ENCODE measurements at places on chromosomes 1 and 21.

DNA sequence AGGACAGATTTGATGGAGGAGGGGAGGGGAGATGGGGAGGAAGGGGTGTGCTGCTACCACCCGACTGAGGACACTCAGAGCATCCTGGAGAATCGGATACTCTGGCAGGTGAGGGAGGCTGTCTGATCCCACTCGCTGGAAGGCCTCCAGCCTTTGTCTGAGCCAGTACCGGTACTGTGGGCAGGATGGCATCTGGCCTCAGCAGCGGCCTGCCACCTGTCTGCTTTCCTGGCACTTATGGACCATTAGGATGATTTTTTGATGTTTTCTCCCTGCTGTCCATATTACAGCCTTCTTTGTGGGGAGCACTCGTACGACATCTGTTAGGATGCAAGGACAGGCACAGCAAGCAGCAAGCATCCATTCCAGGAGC lies 11.5 kb downstream of the ATP2B4 start:
- DNase-seq: no peak

DNA sequence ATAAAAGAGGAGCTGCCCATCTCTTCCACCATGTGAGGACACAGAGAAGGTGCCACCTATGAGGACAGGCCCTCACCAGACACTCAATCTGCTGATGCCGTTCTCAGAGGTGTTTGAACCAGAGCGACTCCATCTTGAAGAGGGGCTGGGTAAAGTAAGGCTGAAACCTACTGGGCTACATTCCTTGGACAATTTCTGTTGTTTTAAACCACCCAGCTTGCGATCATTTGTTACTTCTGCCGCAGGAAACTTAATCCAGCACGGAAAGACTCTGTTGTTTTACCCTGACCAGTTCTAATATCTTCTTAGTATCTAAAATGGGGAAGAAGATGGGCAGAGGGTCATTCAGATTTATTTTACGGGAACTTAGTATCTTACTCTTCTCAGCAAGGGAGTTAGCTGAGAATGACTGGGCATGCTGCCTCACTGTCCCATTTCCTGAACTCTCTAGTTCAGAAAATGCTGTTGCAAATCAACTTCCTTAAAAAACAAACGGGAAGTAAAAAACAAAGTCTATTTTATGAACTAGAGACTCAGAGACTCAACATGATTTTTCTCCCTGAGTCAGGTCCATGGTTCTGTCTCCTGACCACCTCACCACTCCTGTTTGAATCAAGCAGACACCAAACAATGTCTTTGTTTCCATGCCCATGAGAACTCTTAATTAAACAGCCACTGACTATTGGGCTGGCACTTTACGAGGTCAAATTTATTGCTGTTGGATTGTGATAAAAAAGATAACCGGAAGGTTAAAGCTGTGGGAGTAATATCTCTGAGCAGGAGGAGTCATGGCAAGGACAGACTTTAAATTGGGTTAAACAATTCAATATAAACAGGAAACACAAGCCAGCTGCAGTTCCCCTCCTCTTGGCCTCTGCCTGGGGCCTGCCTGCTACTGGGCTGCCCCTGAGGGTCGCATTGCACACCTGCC lies 23.8 kb upstream of the IFNAR1 start:
- DNase-seq: no peak

DNA sequence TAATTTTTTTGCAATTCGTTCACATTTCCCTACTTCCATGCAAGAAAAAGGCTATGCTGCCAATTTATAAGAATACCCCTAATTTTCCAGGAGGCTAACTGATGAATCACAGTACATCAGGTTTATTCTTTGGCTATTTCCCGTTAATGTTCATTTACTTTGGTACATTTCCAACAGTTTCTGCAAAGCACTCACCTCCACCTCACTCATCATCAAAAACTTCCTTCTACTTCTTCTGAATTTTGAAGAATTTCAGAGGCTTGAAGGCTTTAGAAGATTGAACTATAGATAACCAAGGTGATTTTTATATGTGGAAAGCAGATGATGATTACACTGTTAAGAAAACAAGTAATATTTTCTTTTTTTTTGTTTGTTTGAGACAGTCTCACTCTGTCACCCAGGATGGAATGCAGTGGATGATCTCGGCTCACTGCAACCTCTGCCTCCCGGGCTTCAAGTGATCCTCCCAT lies 60.5 kb upstream of the HP1BP3 start:
- DNase-seq: no peak

DNA sequence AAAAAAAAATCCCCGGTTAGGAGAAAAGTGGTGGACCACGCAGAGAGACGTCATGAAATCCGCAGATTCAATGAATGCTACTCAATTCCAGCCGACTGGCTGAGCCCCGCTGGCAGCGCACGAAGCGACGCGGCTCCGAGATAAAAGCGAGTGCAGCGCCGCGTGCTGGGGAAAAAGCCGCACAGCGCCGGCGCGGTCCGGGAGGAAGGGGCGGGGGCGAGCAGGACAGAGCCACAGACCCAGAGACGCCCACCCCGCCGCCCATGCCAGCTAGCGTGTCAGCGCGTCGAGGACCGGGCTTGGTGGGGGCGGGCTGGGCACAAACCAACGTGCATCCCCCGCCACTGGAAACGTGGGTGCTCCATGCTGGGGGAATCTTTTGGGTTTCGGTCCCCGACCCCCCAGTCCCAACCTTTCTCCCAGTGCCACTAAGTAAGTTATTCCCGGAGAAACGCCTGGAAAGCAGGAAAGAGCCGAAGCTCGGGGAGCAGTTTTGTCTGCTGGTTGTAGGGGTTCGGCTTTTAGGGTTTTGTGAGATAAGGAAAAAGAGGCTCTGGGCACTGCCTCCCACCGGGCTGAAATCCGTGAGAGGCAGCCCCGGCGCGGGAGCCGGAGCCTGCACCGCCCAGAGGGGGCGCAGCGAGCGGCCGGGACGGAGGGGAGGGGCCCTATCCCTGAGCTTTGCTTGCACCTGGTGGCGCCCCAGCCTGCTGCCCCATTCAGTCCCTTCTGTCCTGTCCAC lies at the start of gene KCNJ6:
Gene KCNJ6 (minus strand): TSS at position 148 of the 742 bp plus-strand sequence. CDS start 75,775 bp downstream, outside the sequence.
- no peak for DNase-seq

GRCh38 chr1:20266642-20267041 lies 24.0 kb upstream of the VWA5B1 start:
- no peak for DNase-seq

GRCh38 chr1:5977494-5978444 lies 14.5 kb downstream of the NPHP4 start:
- no peak for DNase-seq

- DNase-seq: no peak
Observed at GRCh38 chr1:110094931-110095654, 17.1 kb upstream of the UBL4B start.

All from GM20000 (cell line).